ENCODE measurements at places on chromosomes 4 and X.
A peak's percentile ranks its signal among the peaks of the same experiment; 100 is the strongest.

GRCh38 chr4:40547789-40548132 lies 81.9 kb downstream of the RBM47 start:
- DNase-seq = no peak

DNA sequence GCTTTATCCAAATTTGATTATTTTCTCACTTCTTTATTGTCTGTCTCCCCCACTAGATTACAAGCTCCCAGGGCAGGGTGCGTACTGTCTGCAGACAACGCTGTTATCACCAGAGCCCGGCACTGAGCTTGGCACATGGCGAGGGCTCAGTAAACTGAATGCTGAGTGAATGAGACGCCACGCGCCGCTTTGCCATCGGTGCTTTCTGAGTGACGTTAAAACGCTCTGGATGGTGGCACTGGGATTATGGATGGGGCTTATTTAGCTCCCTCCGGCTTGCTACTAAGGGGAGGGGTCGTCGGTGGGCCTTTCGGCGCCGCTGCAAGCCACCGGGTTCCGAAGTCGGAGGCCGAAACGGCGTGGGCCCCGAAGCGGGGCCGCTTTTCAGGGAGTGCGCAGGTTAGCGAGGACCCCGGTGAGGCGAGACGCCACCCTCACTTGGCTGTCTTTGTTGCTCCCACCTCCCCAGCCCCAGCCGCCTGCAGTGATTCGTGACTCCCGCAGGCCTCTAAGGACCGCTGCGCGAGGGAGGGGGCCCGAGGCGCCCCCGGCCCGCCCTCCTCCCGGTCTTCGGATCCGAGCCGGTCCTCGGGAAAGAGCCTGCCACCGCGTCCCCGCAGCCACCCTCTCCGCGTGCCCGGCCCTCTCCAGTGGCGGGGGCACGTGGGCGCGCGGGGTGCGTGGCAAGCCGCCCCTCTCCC lies 569 bp upstream of the FHL1 start:
- DNase-seq = no peak

DNA sequence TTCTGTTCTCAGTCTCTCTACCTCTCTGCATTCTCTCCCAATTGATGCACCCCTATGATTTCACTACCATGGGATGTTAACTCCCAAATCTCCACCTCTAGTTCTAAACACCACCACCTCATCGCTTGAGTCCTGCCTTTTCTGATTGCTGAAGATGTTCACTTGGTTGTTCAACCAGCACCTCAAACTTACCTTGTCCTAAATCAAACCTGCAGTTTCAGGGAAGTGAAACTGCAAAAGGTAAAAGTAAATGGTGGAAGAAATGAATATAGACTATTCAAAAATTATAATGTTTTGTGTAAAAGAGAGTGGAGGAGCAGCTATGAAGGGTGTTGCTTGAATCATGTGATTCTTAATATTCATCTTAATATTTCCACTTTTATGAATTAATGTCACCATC lies 91.0 kb downstream of the PDE5A start:
- no peak for DNase-seq

- DNase-seq = no peak
Measured at GRCh38 chr4:99361268-99361898, 8.8 kb upstream of the ADH1C start.

DNA sequence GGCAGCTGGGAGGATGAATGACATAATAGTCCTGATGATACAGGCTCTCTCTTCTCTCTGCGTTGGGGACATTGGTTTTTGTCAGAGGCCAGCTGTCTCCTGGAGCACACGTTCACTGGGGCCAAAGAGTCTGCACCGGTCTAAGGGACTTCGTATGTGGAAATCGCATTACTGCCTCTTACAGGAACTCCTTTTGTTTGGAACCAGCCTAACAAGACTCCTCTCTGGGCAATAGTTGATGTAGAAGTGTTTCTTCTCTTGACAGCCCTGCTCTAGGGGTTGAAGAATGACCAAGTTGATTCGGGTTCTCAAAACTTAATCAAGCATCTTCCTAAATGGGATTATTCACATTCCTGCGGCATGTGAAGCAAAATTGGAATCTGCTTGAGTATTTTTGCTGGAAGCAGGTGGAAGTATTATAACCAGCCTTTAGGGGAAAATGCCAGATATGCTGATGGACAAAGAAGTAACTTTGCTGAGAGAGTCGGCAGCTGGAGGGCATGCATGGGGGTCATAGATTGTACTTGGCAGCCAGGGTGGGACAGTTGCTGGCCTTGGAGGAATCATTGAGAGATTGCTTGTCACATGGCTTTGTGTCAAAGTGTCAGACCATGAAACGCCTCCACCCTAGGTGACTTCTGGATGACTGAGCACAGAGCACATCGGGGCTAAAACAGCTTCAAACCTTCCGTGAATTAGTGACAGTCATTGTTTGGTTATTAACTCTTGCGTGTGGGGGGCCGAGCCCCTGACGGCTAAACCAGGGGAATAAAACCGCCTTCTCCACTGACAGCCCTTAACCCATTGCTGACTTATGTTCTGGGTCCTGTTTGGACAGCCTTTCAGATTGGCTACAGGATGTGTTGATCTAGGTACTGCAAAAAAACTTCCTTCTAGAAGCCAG lies 34.4 kb upstream of the SLC34A2 start:
- DNase-seq = peak; percentile 2

GRCh38 chrX:154602766-154603437 lies 16.2 kb downstream of the CTAG1B start:
- DNase-seq = no peak

DNA sequence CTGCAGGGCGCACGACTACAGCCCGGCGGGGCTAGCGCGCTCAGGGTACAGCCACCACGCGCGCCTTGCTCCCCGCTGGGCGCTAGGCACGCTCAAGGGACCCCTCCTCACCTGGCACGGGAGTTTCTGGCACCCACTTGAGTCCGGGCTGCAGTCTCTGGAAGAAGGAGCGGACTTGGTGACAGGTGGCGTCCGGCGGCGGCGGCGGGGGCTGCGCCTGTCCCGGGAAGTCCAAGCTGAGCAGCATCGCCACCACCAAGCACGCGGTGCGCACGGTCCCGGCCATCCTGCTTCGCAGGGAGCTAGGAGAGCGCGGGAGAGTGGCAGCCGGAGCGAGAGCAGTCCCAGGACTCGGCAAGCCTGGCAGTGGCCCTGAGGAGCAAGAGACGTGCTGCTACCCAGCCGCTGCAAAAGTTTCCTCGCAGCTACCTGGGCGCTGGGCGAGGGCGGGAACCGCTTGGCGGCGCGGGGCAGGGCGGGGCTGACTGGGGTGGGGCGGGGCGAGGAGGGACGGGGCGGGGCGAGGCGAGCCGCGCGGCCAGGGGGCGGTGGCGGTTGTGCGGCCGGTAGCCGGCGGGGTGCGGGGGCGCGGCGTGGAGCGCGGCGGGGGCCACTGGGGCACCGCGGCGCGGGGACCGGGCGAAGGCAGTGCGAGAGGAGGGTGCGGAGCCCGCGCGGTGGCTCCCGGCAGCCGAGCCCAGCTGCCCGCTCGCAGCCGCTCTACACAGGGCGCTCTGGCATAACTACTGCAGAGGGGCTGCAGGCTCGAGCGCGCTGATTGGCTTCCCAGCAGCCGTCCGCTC lies at the start of gene GPC3:
Gene GPC3, minus strand, starts transcription at position 431 of the 803 bp plus-strand sequence.
- peak; percentile 20 for DNase-seq

DNA sequence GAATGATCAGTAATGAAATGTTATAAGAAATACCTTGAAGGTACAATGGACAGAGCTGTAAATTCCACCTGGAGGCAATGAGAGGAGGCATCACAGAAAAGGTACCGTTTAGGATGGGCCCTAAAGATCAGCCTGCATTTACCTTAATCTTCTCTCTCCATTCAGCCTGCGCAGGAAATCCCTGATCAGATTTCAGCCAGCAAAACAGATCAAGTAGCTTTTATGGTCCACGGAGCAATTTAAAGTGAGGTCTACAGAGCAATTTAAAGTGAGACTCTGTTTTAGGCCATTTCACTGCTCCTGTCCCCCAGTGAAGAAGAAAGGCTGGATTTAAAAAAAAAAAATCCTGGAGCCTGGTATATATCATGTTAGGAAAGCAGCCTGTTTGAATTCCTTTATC lies 195.1 kb upstream of the VCX start:
- no peak for DNase-seq

DNA sequence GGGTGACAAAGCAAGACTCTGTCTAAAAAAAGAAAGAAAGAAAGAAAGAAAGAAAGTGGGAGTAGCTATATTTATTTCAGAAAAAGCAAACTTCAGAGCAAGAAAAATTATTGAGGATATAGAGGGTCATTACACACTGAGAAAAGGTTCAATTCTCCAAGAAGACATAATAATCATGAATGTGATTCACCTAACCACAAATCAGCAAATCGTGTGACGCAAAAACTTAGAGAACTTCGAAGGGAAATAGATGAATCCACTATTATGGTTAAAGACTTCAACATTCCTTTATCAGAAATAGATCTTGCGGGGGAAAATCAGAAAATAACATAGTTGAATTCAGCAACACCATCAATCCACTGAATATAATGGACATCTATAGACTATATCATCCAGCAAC lies 219.3 kb upstream of the LDB2 start:
- DNase-seq = peak; percentile 40

DNA sequence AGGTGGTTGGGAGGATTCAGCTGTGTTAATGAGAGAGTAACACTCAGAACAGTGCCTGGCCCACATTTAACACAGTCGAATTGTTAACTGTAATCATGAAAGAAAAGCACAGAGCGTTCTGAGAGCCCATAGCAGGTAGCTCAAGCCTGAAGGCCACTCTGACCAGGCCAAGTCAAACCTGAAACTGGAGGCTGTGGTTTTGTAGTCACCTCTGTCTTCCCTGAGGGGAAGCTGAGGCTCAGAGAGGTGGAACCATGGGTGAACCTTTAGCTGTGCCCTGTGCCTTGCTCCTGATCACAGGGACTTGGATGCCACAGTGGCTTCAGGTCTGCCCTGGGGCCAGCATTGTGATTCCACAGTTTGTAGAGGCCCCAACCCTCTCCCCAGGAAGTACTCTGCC lies 16.6 kb upstream of the UBA1 start:
- no peak for DNase-seq

DNA sequence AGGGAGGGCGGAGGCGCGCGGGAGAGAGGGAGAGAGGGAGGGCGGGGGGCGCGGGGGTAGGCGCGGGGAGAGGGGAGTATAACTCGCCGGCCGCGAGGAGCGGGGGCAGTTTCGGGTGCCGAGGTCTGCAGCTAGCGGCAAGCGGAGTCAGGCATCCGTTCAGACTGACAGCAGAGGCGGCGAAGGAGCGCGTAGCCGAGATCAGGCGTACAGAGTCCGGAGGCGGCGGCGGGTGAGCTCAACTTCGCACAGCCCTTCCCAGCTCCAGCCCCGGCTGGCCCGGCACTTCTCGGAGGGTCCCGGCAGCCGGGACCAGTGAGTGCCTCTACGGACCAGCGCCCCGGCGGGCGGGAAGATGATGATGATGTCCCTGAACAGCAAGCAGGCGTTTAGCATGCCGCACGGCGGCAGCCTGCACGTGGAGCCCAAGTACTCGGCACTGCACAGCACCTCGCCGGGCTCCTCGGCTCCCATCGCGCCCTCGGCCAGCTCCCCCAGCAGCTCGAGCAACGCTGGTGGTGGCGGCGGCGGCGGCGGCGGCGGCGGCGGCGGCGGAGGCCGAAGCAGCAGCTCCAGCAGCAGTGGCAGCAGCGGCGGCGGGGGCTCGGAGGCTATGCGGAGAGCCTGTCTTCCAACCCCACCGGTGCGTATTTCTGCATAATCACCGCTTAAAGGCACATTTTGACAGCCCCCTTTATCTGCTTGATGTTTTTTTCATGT lies at the start of gene POU4F2:
Gene POU4F2, plus strand, starts transcription at position 108 of the 720 bp plus-strand sequence. Its CDS starts 248 bp downstream, at position 356.
- peak; percentile 19 for DNase-seq

GRCh38 chr4:176539785-176540175 lies 220.0 kb downstream of the SPCS3 start:
- DNase-seq = no peak

DNA sequence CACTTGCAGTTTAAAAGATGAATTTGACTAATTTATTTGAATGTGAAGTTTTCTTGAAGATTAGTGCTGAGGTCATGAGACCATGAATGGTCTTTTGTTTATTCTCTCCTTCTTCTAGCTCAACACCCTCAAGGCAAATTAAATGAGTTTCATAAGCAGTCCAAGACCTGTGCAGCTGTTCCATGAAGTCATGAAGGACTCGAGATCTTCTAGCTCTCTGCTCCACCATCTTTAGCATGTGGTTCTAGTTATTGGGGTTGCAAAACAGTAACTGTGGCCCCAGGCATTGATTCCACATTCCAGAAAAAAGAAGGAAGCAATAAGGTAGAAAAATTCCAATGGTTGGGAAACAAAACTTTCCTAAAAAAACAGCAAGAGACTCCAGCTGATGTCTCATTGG lies 84.2 kb upstream of the HS3ST1 start:
- DNase-seq = no peak

DNA sequence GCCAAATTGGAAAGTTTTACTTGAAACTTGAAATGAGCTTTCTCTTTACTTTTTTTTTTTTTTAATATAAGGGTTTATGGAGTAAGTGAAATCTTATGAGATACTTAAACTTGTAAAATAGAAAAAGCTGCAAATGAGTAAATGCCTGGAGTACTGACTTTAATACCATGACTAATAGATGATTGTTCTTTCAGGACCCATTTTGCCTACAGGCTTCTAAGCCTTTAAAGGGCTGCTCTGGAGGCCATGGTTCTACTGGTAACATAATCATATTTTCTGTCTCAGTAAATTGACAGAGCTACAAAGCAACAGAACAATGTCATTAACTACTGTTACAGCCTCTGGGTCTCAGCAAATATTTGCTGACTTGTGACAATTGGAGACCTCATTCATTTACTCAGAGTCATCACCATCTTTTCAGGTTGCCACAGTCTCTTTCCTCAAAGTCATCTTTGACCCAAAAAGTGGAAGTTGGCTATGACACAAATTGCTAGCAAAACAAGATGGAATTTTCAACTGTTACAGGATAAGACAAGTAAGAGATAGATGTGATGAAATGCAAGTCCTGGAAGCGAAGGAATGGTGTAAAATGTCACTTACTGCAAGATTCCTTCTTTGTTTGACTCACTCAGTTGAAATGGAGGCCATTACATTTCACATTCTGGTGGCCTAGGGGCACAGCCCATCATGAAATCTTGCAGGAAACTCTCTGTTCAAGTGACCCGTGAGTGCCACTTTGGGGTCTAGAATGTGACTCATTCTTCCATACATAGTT lies 132.7 kb downstream of the BTC start:
- peak; percentile 53 for DNase-seq

DNA sequence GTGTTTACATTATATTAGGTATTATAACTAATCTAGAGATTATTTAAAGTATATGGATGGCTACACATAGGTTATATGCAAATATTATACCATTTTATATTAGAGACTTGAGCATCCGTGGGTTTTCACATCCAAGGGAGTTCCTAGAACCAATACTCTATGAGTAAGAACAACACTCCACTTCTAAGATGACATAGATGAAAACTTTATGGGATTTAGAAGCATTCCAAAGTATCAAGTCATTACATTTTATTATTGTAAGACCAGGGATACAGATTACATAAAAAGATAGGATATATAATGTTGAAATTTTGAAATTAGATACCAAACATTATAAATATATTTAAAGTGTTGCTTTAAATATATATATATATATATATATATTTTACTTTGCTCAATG lies 207.0 kb downstream of the NAP1L3 start:
- DNase-seq = no peak

DNA sequence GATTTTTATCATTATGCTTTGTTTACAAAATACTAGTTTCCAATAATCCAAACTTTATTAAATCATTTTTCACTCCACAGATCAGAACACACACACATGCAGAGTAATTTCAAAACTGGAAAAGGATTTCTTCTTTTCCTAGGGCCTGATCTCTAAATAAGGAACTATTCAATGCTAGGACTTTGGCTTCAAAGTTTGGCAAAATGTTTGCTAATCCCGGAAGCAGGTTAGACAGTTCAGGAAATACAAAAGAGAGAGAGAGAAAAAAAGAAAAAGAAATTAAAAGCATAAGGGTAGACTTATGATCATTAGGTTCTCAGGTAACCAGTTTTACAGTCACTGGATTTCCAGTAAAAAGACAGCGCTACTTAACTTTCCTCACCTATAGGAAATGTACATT lies 211.0 kb downstream of the DCLK2 start:
- no peak for DNase-seq

All from choroid plexus epithelial cell (primary cell).